ENCODE measurements at places on chromosomes 6 and 20. TPM values are rescaled to one million over a fixed set of nuclear protein-coding genes. Genes with fewer than 3 reads are reported as not detected.

Gene NEU1
- total RNA-seq, result 56.2 TPM

DNA sequence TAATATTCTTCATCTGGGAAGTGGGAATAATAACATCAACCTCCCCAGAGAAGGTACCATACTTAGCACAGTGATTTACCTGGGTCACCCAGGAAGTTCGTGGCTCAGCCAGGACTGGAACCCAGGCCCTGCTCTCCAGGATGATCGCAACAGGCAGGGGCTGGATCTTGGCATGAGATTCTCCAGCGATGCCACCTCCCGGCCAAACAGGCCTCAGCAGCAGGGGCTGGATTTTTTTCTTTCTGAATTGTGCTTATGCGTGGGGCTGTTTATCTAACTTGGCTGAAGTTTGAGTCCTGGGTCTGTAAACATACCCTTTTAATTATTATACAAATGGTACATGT, 129.5 kb upstream of the PTPN1 start:
- no peak for DNase-seq

DNA sequence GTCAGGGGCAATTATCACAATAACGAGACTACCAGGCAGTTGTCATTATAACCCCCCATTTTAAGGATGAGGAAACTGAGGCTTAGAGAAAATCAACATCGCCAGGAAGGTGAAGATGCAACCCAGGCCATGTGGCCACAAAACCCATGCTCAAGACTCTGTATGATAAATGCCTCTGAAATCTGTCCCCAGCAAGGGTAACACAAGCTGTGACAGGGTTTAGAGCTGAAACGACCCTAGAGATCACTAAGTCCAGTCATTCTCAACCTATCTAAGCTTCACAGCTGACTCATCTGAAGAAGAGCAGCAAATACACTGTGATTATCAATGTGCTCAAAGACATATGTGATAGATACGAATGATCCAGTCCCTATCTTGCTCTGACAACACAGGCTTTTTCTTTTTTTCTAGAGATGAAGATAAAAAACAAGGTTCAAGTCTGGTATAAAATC, 47.0 kb downstream of the ARHGAP18 start:
- no peak for DNase-seq

DNA sequence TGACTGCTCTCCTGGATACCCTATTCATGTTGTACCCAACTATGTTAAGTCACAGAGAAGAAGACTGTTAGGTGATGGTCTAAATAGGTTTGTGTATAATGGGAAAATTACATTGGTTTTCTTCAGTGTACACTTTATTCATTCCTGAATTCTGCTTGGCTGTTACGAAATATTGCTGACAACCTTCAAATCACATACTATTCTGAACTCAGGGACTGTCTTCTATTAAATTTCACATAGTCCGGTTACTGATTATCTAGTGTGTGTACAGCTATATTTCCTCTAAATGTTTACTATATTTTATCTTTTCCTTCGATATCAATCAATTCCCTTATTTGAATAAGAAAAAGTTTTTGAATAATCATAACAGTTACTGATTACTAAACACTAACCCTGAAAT, 1090.3 kb upstream of the CITED2 start:
- DNase-seq, result no peak

- DNase-seq, result peak; percentile 7
Measured at GRCh38 chr20:29497261-29497671, 1760.2 kb upstream of the DEFB115 start.

DNA sequence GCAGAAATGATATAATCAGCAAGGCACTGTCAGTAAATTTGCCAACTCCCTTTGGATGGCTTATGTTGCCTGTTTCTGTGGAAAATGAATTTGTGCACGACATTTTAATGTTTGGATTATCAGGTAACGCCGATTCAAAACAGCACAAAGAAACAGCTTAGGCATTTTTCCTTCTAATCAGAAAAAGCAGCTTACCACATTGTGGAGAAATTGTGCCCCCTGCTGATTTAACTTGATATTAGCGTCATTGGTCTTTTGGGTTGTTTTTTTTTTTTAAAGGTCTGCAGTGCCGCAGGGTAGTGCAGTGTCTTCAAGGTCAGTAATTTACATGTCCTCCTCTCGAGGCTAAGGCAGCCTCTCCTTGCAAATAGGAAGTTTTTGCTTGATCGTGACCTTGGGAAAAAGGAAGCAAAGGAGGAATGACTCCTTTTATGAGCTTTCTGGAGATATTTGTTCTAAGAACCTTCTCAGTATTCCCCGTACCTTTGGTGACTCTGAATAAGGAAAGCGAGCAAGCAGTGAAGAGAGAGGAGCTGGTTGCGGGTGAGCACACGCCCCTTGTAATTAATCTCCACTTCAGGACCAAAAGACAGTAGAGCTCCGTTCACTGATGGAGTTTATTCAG, 79.1 kb downstream of the ELOVL4 start:
- peak; percentile 54 for DNase-seq

DNA sequence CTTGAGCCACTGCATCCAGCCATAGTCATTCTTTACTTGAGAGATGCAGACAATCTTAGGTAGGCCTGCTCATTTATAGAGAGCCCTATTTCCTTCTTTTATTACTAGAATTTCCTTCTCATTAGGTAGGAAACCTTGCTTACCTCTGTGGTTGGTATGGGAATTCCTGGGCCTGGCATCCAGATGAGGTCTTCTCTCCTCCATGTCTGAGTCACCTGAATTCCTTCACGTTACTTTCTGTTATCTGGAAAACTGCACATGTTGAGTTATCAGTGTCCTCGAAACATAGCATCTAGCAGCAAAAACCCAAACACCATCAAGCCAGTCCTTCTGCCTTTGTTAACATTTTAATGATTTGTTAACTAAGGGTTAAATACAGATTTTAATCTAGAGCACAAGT, 2.2 kb downstream of the ZNFX1 start:
- DNase-seq, result no peak

- no peak for DNase-seq
Measured at GRCh38 chr6:113570161-113570560, 287.0 kb upstream of the MARCKS start.

GRCh38 chr6:31680226-31681134, at the start of gene LY6G5C:
LY6G5C (minus strand) TSS chr6:31681067; CDS start chr6:31680373, 694 bp downstream.
- peak; percentile 81 for DNase-seq
